ENCODE measurements at places on chromosomes 3 and 15. TPM values are rescaled to one million over a fixed set of nuclear protein-coding genes. Genes with fewer than 3 reads are reported as not detected.

Gene PRTG
- not detected for total RNA-seq

Gene EMC7
- 68.4 TPM for total RNA-seq

Gene KCTD6
- total RNA-seq: 8.0 TPM

DNA sequence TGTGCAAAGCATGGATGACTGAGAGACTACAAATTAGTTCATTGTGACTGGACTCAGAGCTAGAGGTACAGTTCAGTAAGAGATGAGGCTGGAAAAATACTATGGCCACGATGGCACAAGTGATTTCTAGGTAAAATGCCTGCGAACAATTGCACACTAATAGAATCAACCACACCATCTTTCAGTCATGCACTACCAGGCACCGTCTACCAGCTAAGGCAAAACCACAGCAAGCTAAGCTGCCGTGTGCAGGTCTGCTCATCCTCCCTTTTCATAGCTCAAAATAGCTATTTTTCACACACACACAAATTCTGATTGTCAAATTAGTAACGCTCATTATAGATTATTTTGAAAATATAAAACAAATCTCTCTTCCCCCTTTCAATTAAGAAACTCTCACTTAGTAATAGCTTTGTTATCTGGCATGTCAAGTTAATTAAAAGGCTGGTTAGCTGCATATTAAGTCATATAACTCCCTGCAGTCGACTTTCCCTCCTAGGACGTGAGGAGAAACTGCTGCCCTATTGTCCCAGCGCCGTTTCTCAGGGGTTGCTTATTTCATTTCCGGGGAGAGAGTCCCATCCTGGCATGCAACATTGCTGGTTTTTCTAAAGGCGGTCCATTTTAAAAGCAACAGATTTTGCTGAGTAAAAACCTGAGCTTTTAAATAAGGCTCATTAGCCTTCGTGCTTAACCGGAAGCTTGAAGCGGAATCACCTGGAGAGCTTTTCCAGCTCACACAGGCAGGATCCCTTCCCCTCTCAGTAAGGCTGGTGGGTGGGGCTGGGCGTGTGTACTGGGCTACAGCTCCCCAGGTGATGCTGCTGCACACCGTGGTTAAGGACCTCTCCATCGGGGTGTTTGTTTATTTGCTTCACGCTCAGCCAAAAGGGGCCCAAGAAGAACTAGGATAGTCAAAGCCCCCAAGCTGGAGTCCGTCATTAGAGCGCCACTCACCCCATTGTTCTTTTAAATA lies 16.9 kb upstream of the MEX3B start:
- no peak overlapping the region for H3K27ac ChIP-seq
- no peaks in the 10 kb centered on the region for H3K36me3 ChIP-seq
- H3K4me3 ChIP-seq: no peak overlapping the region
- H3K4me1 ChIP-seq: no peaks in the 10 kb centered on the region
- DNase-seq: no peak
- peaks cover 45% of the 10 kb centered on the region for H3K27me3 ChIP-seq

- H3K4me3 ChIP-seq: no peak overlapping the region
- H3K36me3 ChIP-seq: no peaks in the 10 kb centered on the region
- H3K4me1 ChIP-seq: peaks cover 85% of the 10 kb centered on the region
- peak overlapping the region; percentile 13 for H3K27ac ChIP-seq
- H3K27me3 ChIP-seq: no peaks in the 10 kb centered on the region
These were observed 13.2 kb downstream of the USP3 start for GRCh38 chr15:63517628-63518027.

DNA sequence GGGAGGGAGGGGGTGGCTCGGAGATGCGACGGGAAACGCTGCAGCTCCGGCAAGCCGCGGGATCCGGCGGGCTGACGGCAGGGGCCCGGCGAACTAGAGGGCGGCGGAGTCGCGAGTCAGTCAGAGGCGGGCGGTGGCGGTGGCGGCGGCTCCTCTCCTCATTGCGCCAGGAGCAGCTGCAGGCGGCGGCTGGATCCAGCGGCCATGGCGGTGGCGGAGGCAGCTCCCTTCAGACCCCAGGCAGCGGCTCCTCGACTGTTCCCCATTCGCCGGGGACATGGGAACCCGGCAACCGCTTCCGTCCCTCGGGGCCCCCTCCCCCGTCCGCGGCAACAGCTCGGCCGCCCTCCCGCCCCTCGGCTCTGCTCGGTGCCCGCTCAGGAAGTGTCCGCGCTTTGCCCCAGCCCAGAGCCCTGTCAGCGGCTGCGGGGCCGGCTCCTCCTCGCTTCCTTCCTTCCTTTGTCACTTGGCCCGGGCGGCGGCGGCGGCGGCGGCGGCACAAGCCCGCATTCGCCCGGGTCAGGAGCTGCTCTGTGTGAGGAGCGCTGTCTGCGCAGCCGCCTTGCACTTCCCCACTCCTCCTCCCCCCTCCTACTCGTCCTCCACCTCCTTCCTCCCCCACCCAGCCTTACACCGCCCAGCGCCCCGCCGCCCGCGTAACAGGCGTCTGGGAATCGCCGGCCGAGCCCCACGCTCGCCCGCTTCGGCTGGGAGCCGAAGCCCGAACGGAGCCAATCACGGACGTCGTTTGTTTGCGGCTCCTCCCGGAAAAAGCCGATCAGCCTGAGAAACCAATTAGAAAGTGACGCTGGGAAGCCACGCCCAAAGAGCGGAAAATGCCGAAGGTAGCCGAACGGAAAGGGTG lies at the start of gene GSK3B:
GSK3B (minus strand) TSS at position 537 of the 865 bp plus-strand sequence. CDS start 1,013 bp downstream, outside the sequence.
- peak; percentile 83 for DNase-seq
- peaks cover 8% of the 10 kb centered on the region for H3K36me3 ChIP-seq
- no peaks in the 10 kb centered on the region for H3K27me3 ChIP-seq
- no peak within 1 kb of the TSS for H3K4me3 ChIP-seq
- peaks cover 19% of the 10 kb centered on the region for H3K4me1 ChIP-seq
